ENCODE measurements at places on chromosomes 16 and 17. TPM values are rescaled to one million over a fixed set of nuclear protein-coding genes. Genes with fewer than 3 reads are reported as not detected.

PRAC2 gene
- not detected for total RNA-seq

PRSS21 gene
- not detected for total RNA-seq

ZNF629 gene
- total RNA-seq, result 32.6 TPM

DNA sequence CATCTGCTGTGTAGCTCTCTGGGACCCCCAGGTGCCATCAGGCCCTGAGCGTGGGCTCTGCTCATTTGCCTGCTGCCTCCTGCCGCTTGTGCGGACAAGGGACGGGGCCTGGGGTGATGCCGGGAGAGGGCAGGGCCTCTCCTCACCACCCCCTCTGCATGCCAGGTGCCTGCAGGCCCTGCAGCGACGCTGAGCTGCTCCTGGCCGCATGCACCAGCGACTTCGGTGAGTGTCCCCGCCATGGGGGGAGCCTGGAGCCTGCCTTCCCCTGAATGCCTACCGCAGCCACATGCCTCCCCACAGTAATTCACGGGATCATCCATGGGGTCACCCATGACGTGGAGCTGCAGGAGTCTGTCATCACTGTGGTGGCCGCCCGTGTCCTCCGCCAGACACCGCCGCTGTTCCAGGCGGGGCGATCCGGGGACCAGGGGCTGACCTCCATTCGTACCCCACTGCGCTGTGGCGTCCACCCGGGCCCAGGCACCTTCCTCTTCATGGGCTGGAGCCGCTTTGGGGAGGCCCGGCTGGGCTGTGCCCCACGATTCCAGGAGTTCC, 1.9 kb downstream of the METRN start:
- no peak for DNase-seq

GRCh38 chr17:53217311-53217710, 605.4 kb upstream of the KIF2B start:
- no peak for DNase-seq

GCGR gene
- not detected for total RNA-seq

KLHL11 gene
- total RNA-seq, result 25.6 TPM

ATXN7L3 gene
- total RNA-seq, result 93.1 TPM

- no peak for DNase-seq
Observed at GRCh38 chr17:9900784-9901183, 4.3 kb downstream of the RCVRN start.

- no peak for DNase-seq
Observed at GRCh38 chr16:4344983-4345835, 5.9 kb downstream of the PAM16 start.

Measured in Calu3 (cell line).